ENCODE measurements at places on chromosomes 12 and 14. TPM values are rescaled to one million over a fixed set of nuclear protein-coding genes. Genes with fewer than 3 reads are reported as not detected.

DNA sequence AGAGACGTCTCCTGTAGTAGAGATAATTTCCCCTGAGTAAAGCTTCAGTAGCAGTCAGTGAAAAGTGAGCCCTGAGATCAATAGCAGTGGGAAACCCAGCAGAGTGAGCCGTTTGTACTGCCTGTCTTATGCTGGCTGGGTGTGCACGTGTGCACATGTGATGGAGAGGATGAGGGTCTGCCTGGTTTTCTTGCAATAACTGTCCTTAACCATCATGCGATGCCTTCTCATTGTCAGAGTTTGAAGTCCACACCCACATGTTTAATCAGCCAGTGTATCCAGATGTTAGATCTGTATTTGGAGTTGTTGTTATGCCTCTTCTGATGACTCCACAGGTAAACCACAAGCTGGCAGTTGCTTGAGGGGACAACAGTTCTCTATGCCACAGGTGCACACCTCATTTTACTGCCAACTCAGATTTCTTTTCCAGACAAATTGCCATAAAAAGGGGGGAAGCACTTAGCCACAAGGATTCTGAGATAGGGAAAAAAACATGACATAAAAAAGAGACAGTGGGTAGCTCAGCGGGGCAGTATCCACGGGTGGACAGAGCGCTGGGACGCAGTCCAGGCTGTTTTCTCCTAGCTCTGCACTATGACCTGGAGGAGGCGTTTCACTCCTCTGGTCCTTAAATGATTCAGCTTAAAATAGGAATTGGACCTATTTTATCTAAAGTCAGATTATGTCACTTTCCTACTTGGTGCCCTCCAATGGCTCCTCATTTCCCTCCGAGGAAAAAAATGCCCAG lies 192.3 kb downstream of the ANO6 start:
- peaks cover 34% of the 10 kb centered on the region for H3K36me3 ChIP-seq
- peaks cover 5% of the 10 kb centered on the region for H3K4me1 ChIP-seq
- H3K27ac ChIP-seq = no peak overlapping the region
- no peaks in the 10 kb centered on the region for H3K27me3 ChIP-seq

DNA sequence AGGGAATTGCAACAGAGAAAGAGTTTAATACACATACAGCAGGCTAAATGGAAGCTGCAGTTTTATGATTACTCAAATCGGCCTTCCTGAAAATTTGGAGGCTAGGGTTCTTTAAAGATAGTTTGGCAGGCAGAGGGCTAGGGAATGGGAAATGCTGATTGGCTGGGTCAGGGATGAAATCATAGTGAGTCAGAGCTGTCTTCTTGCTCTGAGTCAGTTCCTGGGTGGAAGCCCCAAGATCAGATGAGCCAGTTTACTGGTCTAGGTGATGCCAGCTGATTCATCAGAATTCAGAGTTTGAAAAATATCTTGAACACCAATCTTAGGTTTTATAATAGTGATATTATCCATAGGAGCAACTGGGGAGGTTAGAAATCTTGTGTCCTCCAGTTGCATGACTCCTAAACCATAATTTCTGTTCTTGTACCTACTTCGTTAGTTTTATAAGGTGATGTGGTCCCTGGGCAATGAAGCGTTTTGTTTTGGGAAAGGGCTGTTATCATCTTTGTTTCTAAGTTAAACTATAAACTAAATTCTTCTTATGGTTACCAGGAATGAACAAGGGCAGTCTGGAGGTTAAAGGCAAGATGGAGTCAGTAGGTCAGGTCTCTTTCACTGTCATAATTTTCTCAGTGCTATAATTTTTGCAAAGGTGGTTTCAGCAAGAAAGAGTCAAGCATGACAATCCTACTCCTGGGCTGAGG lies 257.8 kb upstream of the CCDC196 start:
- DNase-seq = no peak
- no peak overlapping the region for H3K4me3 ChIP-seq
- peaks cover 4% of the 10 kb centered on the region for H3K4me1 ChIP-seq
- no peaks in the 10 kb centered on the region for H3K36me3 ChIP-seq

DNA sequence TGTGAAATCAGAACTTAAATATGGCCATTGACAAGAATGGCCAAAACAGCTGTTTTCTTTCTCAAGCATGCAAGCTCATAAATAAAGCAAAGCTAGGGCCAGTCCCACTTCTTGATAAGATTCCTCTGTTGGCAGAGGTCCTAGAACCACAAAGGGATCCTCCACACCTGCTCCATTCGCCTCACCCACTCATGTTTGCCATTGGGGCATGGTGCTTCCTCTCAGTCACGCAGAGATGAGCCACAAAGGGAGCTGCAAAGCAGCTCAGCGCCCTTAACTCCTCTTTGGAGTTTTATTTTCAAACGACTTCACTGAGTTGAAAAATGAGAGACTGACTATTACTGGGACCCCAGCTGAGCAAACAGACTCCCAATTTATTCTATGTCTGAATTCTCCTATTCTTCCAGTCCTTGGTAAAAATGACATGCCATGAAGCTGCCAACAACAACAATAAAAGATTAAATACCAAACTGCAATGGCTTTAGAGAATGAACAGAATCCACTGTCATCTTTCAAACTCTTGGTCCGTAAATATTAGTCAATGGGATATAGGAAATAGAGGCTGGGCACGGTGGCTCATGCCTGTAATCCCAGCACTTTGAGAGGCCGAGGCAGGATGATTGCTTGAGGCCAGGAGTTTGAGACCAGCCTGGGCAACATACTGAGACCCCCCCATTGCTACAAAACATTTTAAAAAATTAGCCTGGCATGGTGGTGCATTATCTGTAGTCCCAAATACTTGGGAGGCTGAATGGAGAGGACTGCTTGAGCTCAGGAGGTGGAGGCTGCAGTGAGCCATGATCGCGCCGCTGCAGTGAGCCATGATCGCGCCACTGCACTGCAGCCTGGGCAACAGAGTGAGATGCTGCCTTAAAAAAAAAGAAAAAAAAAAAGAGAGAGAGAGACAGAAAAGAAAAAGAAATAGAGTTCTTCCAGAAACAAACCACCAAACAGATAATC lies 16.4 kb downstream of the MANSC1 start:
- no peaks in the 10 kb centered on the region for H3K36me3 ChIP-seq
- peaks cover 29% of the 10 kb centered on the region for H3K4me1 ChIP-seq
- no peak overlapping the region for H3K4me3 ChIP-seq

Gene SSTR1
- total RNA-seq = not detected

DNA sequence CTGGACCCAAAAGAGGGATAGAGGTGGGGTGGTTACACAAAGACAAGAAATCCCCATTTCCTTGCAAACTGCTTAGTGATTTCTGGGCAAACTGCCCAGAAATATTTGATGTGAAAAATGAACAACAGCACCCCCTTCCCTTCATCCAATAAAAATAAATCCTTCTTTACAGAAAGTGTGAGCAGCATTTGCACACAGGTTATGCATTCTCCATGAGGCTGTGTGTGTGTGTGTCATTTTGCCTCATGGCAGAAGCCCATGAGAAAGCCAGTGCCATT lies 17.2 kb upstream of the NRXN3 start:
- peaks cover 1% of the 10 kb centered on the region for H3K27me3 ChIP-seq
- H3K4me3 ChIP-seq = no peak overlapping the region
- no peak for DNase-seq
- no peak overlapping the region for H3K27ac ChIP-seq

- peaks cover 22% of the 10 kb centered on the region for H3K4me1 ChIP-seq
- H3K27ac ChIP-seq = peak overlapping the region; percentile 97
- DNase-seq = no peak
- H3K4me3 ChIP-seq = peak overlapping the region; percentile 78
- H3K36me3 ChIP-seq = peaks cover 19% of the 10 kb centered on the region
These were observed 21.6 kb upstream of the CHFR start for GRCh38 chr12:132909030-132909368.

All from activated CD4-positive, alpha-beta T cell treated with anti-CD3 and anti-CD28 coated beads, Interleukin-2, amount 10 ng/mL, durations not matched to agents 7 days and 5 days (primary cell).